ENCODE measurements at places on chromosomes 2 and 18.

- peak; percentile 52 for DNase-seq
Observed at GRCh38 chr2:181304011-181304844, 153.0 kb upstream of the ITGA4 start.

GRCh38 chr2:176099728-176100546, at the start of gene HOXD12:
Gene HOXD12 (plus strand): TSS chr2:176099795. CDS start chr2:176099802, 7 bp downstream.
- DNase-seq, result no peak

DNA sequence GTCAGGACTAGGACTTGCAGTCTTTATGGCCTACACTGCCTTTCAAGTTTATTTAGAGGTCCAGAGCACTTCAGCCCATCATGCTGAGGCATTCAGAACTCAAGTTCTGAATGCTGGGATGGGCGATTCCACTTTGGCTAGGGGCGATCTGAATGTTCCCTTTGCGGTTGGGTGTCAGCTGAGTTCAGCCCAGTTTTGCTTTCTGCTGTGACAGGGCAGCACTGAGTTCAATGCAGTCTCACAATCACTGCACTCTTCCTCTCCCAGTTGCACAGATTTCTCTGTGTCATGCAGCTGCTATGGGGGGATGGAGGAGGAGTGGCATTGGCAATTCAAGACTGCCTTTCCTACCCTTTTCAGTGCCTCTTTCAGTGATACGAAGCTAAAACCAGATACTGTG, 1232.0 kb upstream of the FAM98A start:
- DNase-seq, result no peak

DNA sequence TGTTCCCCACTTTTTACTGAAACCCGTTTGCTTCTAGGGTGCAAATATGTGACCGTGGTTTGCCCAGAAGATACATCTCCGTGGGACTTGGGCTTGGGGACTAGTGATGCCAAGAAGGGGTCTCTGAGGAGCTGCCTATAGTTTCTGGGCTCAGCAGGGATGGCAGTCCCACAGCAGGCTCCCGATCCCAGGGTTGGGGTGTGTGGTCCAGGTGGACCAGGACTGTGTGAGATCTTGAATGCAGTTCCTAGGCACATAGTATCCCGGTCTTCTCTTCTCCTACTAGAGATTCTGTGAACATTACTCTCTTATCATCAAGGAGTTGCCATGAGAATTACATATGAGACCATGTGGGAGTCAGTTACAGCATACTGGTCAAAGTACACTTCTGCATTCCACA, 435.8 kb upstream of the SPRED2 start:
- no peak for DNase-seq

- no peak for DNase-seq
Observed at GRCh38 chr2:46306988-46307655, 9.9 kb downstream of the EPAS1 start.

GRCh38 chr2:123614596-123614995, 410.5 kb upstream of the CNTNAP5 start:
- DNase-seq, result no peak

GRCh38 chr18:58581265-58581664, 47.6 kb downstream of the ALPK2 start:
- DNase-seq, result no peak

DNA sequence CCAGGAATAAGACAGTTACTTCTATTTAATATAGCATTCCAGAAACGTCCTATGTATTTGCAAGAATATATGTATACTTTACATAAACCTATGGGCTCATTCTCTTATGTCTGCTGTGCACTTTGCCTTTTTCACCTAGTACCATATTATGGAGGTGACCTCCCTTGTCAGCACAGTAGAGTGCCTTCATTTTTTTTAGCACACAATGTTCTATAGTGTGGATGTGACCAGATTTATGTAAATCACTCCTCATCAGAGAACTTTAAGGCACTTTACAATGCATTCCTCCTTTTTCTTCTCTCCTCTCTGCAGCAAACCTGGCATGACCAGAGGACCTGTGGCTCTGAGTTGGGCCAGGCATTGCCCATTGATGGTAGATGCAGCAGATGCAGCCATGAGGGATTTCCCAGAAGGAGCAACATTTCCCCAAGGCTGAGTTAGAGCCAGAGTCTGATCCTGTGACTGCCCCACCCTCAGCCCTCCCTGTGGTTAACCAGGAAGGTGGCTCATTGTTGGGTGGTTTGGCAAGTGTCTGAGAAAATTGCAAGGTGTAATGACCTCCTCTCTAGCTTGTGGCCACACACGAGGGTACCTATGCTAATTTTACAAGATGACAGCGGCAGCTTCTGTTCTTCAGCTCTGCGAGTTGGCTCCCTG, 76.5 kb upstream of the DLX2 start:
- peak; percentile 17 for DNase-seq

GRCh38 chr2:177740700-177741099, 331.9 kb downstream of the PDE11A start:
- no peak for DNase-seq

DNA sequence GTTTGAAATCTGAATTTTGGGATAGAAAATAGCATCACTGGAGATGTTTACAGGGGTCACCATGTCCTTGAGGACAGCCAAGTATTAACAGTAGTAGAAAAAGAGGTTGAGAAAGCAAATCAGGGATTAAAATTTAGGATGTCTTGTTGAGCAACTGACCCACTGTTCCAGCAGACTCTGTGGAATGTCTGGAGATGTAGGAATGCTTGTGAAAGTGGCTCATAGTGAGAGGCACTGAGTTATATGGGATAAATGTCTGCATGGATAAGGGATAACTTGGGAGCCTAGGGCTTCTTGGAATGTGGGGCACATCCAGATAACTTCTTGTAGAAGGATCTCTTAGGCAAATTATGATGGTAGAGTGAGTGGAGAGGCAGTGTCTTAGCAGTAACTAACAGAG, 495.0 kb downstream of the TMX3 start:
- DNase-seq, result no peak

- no peak for DNase-seq
Observed at GRCh38 chr2:209162129-209162528, 261.7 kb upstream of the MAP2 start.

GRCh38 chr2:118094503-118094902, 6.2 kb downstream of the INSIG2 start:
- peak; percentile 7 for DNase-seq

DNA sequence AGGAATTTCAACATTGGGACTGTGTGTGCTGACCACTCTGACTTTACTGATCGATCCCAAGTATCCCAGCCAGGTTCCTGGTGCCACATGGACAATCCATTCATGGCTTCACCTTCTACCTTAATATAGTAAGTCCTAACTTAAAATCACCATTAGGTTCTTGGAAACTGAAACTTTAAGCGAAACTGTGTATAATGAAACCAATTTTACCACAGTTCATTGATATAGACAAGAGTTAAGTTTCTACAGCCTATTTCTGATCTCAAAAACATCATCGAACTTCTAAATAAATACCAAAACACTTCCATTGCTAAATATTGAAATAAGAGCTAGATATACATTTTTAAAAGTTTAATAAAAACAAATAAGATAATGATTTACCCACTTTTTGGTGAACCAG, 4.4 kb upstream of the EXOC6B start:
- DNase-seq, result no peak

DNA sequence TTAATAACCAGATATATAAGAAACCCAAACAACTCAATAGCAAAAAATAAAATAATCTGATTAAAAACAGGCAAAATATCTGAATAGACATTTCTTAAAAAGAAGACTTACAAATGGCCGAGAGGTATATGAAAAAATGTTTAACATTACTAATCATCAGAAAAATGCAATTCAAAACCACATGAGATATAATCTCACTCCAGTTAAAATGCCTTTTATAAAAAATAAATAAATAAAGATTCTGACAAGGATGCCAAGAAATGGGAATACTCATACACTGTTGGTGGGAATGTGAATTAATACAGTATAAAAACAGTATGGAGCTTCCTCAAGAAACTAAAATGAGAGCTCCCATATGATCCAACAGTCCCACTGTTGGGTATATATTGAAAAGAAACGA, 33.9 kb upstream of the BMP10 start:
- DNase-seq, result no peak

GRCh38 chr2:68974251-68974650, at the start of gene GKN1:
Gene GKN1 (plus strand): TSS chr2:68974636. CDS start chr2:68974678, 42 bp downstream.
- DNase-seq, result no peak

- no peak for DNase-seq
Observed at GRCh38 chr2:34998741-34999140, 1356.8 kb upstream of the CRIM1 start.

DNA sequence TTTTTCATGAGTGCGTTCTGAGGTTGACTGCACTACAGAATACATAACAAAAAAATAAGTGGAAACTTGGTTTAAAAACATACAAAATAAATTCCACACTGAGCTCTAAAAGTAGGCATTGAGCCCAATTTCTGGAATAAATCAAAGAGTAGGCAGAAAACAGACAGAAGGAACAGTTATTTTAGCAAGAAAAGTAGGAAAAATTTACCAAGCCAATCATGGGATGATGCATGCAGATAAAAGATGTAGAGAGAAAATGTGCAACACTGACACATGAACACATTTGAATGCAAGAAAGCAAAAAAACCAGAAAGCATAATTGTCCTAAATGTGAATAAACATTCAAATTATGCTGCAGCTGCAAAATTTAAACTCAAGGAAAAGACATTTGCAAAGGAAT, 308.3 kb downstream of the DLGAP1 start:
- no peak for DNase-seq

DNA sequence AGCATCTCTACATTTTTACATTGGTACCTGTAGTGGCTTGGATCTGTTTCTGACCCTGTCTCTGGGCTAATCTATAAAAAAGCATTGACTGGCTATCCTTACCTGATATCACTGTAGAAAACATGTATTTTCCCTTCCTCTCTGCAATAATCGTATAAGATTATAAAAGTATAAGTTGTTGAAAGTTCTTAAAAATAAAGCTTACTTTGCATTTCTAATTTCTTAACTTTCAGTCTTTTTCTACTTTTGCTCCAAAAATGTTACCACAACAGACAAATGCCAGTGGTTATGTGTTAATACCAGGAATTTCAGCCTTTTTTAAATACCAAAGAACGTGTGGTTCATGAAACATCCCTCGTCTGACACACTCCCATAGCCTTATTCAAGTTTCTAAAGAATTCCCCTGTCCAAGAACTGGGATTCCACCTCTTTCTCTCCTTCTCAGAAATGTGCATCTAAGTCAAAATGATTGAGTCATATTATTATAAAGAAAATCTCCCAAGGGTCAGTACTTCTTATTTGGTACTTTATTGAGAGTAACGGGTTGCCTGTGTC, 28.5 kb upstream of the ACKR3 start:
- DNase-seq, result no peak

GRCh38 chr2:226673314-226673723, 126.3 kb downstream of the IRS1 start:
- no peak for DNase-seq

GRCh38 chr2:147689220-147689909, 155.5 kb upstream of the ACVR2A start:
- DNase-seq, result peak; percentile 41

DNA sequence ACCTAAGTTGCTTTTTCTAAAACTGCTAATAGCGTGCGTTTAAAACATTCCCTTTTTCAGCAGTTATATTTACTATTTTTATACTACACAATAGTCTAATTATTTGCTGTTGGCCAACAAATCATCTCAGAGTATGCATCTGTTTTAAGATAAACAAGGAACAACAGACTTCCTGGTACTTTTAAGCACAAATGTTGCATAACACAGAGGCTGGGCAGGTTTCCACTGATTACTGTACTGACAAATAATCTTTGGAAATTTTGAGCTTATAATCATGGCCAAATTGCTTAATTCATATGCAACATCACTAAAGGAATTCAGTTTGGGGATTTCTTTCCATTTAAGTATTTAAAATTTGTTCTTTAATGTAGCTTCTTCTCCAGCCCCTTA, 737.4 kb upstream of the SALL3 start:
- DNase-seq, result no peak

DNA sequence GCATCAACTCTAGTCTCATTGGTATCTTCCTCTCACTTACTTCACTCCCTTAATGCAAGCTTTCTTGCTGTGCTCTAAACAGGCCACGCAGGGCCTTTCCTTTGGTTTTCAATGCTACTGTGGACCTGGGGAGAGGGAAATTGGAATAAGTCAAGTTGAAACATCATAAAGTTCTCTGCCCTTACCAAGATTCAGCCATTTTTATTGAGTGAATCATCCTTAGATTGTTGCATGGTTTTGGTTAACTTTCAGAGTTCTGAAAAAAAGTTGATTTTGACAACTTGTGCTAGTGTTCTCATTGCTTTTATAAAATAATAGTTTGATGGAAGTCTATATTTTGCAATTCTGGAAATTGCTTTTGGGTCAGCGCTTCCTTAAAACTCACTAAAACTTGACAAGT, 852.8 kb upstream of the ACVR2A start:
- no peak for DNase-seq

- no peak for DNase-seq
Observed at GRCh38 chr18:62814132-62814759, 98.9 kb downstream of the PHLPP1 start.

GRCh38 chr2:235677937-235678336, 184.1 kb downstream of the AGAP1 start:
- DNase-seq, result no peak

GRCh38 chr2:19689646-19690168, 212.1 kb downstream of the TTC32 start:
- no peak for DNase-seq

DNA sequence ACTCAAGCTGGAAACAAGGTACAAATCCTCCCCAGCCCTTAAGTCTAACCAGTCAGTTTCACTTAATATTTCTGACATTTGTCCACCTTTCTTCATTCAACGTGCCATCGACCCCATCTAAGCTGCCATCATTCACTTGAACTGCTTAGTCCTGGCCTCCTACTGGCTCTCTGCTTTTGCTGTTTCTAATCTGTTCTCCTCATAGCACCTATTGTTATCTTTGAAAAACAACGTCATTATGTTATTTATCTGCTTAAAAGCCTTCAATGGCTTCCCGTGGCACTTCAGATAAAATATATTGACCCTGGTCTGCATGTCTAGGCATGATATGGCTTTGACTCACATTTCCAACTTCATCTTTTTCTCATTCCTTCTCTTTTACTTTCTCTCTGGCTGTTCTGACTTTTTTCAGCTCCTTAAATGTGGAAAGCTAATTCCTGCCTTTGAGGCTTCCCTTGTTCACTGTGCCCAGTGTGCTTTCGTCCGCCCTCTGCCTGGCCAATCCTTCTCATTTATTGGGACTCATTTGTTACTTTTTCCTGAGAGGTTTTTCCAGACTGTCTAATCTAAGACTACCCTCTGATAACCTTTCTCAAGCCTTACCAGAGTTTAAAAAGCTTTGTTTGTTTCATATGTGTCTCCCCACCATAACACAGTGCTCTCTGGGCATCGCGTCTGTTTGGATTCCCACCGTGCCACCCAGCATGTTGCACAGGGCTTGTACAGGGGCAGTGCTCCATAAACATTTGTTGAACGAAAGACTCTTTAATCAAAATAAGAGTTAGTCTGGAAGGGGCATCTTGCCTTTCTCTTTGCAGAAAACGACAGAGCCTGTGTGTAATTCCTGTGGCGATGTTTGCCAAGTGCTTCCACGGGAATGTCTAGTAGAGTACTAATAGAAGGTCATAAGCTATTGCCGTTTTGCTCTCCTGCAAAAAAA, 183.9 kb downstream of the FMNL2 start:
- DNase-seq, result no peak

DNA sequence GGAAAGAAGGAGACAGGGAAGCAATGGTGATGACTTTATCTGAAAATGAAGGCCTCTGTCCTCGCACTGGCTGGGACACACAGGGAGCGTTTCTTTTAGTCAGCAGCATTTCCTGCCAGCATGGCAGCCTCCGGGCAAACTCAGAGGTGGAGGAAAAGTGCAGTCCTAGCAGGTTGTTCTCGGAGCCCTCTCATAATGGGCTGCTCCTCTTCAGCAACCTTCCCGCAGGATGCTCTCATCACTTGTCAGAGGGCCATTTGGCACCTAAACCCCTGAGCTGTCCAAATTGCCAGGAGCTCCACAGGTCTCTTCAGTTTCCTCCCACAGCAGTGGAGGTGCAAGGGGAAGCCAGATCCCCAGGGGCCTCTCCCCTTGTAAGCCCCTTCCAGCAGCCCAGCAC, 6.2 kb downstream of the STK39 start:
- no peak for DNase-seq
